ENCODE measurements at places on chromosomes 16 and 17.

- DNase-seq: no peak
These were observed 1.4 kb upstream of the PMP22 start for GRCh38 chr17:15266325-15267125.

- DNase-seq: no peak
These were observed 41.0 kb downstream of the TUBD1 start for GRCh38 chr17:59851439-59852375.

GRCh38 chr16:85394456-85395206 is 218.5 kb upstream of the GSE1 start:
- no peak for DNase-seq

DNA sequence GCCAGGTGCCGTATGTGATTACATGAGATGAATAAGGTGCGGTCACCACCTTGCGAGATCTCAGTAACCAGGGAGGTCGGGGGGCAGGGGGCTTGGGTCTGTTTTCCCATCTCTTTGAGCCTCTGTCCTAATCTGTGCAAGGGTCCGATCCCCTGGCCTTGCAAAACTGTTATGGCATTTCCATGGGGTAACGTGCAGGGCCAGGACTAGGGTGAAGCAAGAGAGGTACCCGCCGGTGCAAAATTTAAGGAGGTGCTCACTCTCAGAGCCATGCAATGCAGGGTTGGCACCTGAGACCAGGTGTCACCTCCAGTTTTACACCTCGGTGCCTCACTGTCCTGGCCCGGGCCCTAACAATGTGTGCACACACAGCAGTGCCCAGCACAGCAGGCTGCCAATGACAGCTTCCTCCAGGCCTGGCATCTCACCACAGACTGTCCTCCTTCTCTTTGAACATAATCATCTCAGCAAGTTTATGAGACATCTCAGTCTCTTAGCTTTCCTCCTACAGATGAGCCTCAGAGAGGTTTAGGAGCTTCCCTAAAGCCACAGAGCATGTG is 43.6 kb downstream of the C16orf95 start:
- DNase-seq: no peak

DNA sequence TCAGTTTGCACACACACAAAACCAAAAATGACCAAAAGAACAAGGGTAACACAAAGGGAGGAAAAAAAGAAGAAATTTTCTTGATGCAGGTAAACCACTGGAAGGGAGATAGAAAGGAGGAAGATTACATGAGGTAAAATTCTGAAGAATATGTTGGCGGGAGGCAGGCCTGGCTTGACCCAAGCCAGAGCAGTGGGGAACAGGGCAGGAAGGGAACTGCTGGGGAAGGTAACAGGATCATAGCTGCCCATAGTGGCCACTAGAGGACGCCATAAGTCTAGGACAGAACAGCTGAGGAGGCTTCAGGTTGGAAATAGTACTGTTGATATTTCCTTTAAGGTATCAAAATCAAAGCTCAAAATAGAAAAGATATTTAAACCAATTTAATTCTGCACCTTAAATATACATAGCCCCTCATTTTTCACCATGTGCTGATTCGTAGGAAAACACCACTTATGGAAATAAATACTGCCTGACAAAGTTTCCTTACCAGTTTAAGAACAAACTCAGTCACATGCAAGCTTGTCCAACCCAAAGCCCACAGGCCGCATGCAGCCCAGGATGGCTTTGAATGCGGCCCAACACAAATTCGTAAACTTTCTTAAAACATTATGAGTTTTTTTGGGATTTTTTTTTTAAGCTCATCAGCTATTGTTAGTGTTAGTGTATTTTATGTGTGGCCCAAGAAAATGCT is 15.5 kb downstream of the VPS35 start:
- peak; percentile 61 for DNase-seq

DNA sequence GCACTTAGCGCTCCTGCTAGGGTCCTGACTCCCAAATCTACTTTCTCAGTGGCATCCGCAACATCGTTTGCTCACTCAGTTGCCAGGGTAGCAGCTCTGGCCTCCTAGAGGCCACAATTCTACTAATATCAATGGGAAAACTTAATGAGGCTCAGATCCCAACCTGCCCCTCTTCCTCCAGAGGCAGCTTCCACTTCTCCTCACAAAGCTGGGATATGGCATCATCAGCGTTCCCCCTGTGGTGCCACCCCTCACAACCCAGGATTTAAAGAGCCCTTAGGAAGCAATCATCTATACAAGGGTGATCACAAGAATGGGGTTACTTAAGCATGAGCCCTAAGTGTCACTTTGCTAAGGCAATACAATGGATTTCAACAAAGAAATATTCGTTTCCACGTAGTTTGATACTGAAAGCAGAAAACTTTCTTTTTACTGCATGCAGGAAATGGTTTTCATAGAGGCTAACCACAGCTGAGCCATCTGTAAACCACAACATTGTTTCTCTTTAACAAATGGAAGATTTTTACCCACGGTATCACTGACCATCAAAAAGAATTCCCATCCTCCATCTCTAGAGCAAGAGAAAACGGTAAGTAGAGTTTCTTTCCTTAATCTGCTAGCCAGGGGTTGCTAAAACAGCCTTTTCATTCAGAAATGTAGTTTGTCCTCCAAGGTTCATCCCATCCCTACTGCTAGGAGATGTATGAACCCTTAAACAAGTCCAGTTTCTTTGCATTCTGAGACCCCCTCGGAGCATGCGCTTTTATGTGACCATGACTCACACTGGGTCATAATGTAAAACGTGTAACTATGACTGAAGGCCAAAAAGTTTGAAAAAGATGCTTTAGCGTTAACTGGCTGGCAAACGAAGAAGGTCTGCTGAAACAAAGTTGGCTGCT is 68.3 kb upstream of the BCAR1 start:
- DNase-seq: peak; percentile 24

GRCh38 chr17:58533616-58534188 is 19.3 kb upstream of the MTMR4 start:
- no peak for DNase-seq

GRCh38 chr17:64617125-64617780 is 44.9 kb downstream of the SMURF2 start:
- no peak for DNase-seq

GRCh38 chr17:49987681-49988441 is 7.2 kb downstream of the DLX3 start:
- DNase-seq: no peak

- DNase-seq: no peak
These were observed 762 bp downstream of the CDK12 start for GRCh38 chr17:39461926-39462569.

GRCh38 chr17:18339933-18340332 is 23.4 kb downstream of the SHMT1 start:
- DNase-seq: no peak

DNA sequence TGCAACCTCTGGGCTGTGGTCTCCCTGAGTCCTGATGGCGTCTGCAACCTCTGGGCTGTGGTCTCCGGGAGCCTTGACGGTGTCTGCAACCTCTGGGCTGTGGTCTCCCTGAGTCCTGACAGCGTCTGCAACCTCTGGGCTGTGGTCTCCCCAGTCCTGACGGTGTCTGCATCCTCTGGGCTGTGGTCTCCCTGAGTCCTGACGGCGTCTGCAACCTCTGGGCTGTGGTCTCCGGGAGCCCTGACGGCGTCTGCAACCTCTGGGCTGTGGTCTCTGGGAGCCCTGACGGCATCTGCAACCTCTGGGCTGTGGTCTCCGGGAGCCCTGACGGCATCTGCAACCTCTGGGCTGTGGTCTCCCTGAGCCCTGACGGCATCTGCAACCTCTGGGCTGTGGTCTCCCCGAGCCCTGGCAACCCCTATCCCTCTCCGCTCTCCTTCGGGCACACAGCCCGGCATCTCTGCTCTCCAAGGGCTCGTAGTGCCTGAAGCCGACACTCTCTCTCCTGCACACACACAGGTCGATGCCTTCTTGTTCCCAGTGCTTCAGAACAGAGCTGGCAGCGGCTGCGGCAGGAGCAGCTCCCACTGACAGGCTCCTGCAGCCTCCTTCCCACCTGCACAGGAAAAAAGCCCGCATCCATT is 45.6 kb downstream of the METRNL start:
- peak; percentile 12 for DNase-seq

- DNase-seq: no peak
These were observed 42.9 kb downstream of the HAPSTR1 start for GRCh38 chr16:9134306-9134705.

GRCh38 chr17:10053782-10054540 is 144.4 kb downstream of the GAS7 start:
- no peak for DNase-seq

DNA sequence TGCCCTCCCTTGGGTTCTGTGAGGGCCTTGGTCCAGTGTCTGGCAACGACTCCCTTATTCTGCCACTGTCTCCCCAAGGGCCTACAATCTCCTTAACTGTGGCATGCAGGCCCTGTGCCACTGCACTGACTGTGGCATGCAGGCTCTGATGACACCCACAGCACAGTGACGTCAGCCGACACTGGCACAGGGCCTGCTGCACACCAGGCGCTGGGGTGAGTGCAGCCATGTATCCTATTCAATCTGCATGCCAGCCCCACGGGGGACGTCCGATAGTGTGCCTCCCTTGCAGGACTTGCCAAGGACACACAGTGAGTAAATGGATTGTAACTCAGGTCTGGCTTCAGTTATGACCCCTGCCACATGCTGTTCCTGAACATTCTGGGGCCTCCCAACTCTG is 39.8 kb upstream of the RASD1 start:
- DNase-seq: no peak

GRCh38 chr17:29495011-29495410 is 71.8 kb downstream of the ABHD15 start:
- DNase-seq: no peak

DNA sequence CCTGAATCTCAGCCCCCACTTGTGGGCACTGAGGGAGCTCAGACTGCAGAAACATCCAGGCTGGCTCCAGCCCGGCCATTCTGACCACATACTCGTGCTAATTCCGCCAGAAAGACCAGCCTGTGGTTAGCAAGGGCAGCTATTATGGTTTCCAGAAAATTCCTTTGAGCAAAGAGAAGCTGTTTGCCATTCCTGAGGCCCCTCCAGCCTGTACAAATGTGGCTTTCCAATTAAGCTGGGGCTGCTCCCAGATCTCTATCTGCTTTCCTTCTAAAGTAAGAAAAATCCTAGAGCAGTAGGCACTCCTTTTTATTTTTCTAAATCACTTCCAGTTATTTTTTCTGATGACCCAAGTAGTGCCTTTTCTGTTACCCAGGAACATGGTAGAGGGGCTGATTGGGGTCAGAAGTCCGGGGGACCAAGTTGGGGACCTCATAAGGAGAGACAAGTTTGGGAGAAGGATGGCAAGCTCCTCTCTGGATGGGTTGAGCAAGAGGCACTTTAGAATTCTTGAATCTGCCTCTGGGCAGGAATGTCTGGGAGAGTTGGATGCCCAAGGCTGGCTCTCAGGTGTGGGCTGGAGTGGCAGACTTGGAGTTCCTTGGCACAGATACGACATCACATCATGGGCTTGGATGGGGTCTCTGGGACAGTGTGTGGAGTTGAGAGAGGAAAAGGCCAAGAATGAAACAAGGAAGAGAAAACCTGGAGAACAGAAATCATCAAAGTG is 83.3 kb upstream of the TNRC6C start:
- no peak for DNase-seq

GRCh38 chr17:59346341-59346740 is 14.9 kb downstream of the YPEL2 start:
- no peak for DNase-seq

DNA sequence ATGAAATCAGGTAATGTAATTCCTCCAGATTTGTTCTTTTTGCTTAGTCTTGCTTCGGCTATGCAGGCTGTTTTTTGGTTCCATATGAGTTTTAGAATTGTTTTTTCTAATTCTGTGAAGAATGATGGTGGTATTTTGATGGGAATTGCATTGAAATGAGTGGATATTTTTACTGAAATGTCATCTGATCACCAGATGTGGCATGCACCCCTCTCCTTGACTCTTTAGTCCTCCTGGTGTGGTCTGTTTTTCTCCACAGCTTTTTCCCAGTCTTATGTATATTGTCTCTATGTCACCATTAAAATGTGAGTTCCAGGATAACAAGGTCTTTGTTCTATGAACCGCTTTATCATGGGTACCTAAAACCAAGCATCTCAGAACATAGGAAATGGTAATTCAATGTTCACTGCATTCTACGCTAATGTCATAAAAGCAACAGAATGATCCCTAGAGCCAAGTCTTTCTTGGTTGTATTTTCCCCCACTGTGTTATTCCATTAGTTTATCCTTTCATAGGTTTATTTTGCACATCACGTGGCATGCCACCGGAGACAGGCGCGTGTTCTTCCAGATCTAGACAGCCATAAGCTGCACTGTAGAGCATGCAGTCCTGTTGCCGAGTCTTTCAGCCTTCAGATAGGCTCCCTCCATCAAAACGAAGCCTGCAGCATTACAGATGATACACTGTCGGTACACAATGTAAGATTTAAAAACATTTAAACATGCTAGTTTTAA is 172.5 kb downstream of the RPTOR start:
- DNase-seq: no peak

DNA sequence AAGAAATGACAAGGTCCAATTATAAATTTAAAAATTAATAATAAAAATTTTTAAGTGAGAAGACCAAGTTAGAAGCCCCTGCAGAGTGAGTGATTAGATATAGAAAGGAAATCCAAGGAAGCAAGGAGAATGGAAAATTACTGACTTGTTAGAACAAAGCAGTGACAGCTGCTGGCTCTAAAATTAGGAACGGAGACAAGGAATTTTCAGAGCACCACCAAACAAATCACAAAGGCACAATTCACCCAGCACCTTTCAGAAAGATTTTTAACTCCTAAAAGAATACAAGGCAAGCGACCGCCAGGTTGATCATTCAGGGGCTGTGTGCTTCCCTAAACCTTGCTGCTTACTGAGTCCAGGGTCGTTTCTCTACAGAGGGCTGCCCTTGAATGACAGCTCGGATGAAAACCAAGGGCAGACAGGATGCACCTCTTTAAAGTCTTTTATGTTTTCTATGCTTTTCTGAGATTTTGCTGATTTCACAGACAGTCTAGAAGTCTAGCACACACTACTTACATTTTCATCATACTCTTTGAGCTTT is 45.4 kb upstream of the GINS3 start:
- no peak for DNase-seq

DNA sequence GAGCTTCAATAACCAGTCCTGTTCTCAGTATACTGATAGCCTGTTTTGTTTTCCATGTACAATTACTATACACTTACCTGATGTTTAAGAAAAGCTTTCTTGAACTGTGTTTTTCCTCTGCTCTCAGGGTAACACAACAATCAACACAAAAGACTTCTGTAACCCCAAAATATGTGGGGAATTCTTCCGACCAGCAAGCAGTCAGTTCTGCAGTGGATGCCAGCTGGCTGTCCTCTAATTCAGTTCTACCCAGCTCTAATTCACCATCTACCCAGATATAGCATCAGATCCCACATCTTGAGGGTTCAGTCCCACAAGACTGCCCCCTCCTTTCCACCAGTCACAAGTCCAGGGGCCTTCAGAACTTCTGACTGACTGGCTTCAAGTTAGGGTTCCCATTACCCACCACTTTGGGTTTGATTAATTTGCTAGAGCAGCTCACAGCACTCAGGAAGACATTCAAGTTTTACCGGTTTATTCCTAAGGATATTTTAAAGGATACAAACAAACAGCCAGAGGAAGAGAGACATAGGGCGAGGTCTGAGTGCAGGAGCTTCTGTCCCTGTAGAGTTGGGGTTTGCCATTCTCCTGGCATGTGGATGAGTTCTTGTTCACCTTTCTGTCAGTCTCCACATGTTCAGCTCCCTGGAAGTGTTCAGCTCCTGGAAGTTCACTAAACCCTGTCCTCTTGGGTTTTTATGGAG is 178.2 kb downstream of the CHD9 start:
- DNase-seq: no peak

GRCh38 chr17:80277751-80278671 is 17.4 kb downstream of the RNF213 start:
- DNase-seq: no peak

All from CD4-positive, alpha-beta T cell treated with Interleukin-4 for 4 hours (primary cell).